ENCODE measurements at places on chromosomes 12 and 14. TPM values are rescaled to one million over a fixed set of nuclear protein-coding genes. Genes with fewer than 3 reads are reported as not detected.

CIROP gene
- total RNA-seq, result not detected

LRCOL1 gene
- not detected for total RNA-seq

CMA1 gene
- not detected for total RNA-seq

ZNF385A gene
- 79.2 TPM for total RNA-seq

ITGB7 gene
- total RNA-seq, result 1.8 TPM

TESPA1 gene
- total RNA-seq, result 102 TPM

DIP2B gene
- 111 TPM for total RNA-seq

SIX1 gene
- 0.17 TPM for total RNA-seq

TAS2R14 gene
- 4.2 TPM for total RNA-seq

NANOG gene
- total RNA-seq, result 1.7 TPM

CLEC6A gene
- total RNA-seq, result not detected

POTEM gene
- total RNA-seq, result not detected
